Vagina (tissue), 2 donors: ENCODE measurements at places on chromosomes 5 and 9. TPM values are rescaled to one million over a fixed set of nuclear protein-coding genes. Genes with fewer than 3 reads are reported as not detected.

- H3K4me1 ChIP-seq = no peaks in the 10 kb centered on the region
- H3K27me3 ChIP-seq = no peaks in the 10 kb centered on the region
- no peak overlapping the region for H3K27ac ChIP-seq
- no peaks in the 10 kb centered on the region for H3K36me3 ChIP-seq
Observed at GRCh38 chr5:142944140-142944539, 174.0 kb downstream of the ARHGAP26 start.

DNA sequence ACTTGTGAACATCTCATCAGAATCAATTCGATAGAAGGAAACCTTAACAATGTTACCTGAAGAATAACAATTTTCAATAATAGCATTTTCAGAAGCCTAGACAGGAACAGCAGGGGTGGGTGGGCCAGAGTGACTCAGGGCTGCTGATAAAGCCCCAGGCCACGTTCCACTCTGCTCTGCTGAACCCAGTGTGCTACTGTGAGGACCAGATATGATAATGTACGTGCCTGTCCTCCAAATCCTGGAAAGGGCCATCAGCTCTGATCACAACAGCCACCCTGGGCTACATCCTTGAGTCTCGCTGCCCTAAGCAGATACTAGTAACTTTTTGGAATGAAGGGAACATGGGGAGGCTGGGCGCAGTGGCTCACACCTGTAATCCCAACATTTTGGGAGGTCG, 91.3 kb downstream of the PRRT1B start:
- peaks cover 9% of the 10 kb centered on the region for H3K36me3 ChIP-seq
- peak overlapping the region; percentile 90 for H3K27ac ChIP-seq
- H3K4me1 ChIP-seq = peaks cover 37% of the 10 kb centered on the region
- H3K27me3 ChIP-seq = no peaks in the 10 kb centered on the region
- no peak for DNase-seq

DNA sequence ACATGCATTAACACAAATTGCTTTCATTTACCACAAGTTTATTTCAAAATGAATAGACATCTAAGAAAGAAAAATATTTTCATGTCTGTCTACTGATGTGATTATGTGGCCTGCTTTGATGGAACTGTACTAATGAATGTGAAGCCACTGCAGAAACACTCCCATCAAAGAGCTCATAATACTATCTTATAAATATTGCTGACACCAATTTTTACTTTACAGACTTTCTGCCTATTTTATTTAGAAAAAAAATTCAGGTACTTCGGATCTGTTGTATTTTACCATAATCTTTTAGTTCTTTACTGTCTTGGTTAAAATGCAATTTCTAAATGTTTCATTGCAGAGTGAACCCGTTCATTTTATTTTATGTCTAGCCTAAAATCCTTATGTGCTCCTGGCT, 281.9 kb downstream of the ICE1 start:
- H3K4me3 ChIP-seq = no peak overlapping the region
- H3K27ac ChIP-seq = no peak overlapping the region
- H3K36me3 ChIP-seq = no peaks in the 10 kb centered on the region
- no peaks in the 10 kb centered on the region for H3K27me3 ChIP-seq
- no peaks in the 10 kb centered on the region for H3K4me1 ChIP-seq
- no peak for DNase-seq

GRCh38 chr9:108163321-108164005, 673.9 kb upstream of the KLF4 start:
- no peak overlapping the region for H3K4me3 ChIP-seq
- no peaks in the 10 kb centered on the region for H3K36me3 ChIP-seq
- H3K27ac ChIP-seq = no peak overlapping the region
- H3K27me3 ChIP-seq = no peaks in the 10 kb centered on the region
- DNase-seq = no peak

GRCh38 chr9:2053883-2054845, 39.0 kb downstream of the SMARCA2 start:
- no peak overlapping the region for H3K4me3 ChIP-seq
- DNase-seq = no peak
- peak overlapping the region; percentile 37 for H3K27ac ChIP-seq
- peaks cover 32% of the 10 kb centered on the region for H3K36me3 ChIP-seq
- no peaks in the 10 kb centered on the region for H3K4me1 ChIP-seq
- no peaks in the 10 kb centered on the region for H3K27me3 ChIP-seq

- H3K4me3 ChIP-seq = no peak overlapping the region
- no peak overlapping the region for H3K27ac ChIP-seq
- H3K27me3 ChIP-seq = no peaks in the 10 kb centered on the region
- H3K4me1 ChIP-seq = no peaks in the 10 kb centered on the region
Observed at GRCh38 chr9:27248702-27249101, 48.2 kb downstream of the EQTN start.

DNA sequence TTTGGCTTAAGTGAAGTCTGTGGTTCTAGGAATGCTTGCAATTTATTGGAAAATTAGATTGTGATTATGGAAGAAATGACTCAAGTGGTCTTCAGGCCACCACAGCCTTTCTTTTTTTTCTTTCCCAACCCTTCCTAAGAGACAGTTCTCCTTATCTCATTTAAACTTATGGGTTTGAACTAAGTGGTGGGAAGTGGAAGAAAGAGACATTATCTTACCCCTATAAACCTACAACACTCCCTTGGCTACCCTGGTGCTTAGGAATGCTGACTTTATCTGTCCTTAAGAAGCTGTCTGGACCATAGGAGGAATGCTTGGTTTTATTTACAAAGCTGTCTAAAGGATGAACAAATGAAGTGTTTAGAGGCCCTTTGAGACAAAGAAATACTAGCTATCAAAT, 5.1 kb upstream of the ERAP1 start:
- H3K27ac ChIP-seq = no peak overlapping the region
- H3K4me3 ChIP-seq = no peak overlapping the region
- peaks cover 6% of the 10 kb centered on the region for H3K4me1 ChIP-seq
- no peaks in the 10 kb centered on the region for H3K36me3 ChIP-seq

DNA sequence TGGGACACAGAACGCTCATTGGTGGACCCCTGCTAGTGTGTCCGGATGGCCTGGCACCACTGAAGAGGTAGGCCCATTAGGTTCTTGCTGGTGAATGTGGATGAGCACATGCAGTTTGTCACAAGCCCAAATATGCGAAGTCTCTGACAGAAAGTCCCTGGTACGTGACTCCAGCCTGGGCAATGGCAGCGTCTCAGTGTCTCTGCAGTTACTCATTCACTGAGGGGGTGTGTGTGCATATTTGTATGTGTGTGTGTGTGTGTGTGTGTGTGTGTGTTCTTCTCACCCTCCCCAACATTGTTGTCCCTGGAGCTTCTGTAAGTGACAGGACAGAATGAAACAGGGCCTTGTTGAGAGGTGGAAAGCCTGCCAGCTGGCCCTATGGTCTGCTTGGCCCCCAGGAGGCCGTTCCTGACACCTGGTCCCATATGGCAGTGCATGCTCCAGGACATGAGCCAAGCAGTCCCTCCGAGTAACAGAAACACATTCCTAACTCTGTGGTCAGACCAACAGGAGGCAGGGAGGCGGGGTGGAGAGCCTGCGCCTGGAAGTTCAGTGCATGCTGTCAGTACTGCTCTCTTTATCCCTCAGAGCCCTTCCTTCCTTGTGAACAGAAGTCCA, 169.9 kb downstream of the SLC28A3 start:
- H3K27me3 ChIP-seq = no peaks in the 10 kb centered on the region
- H3K27ac ChIP-seq = no peak overlapping the region
- no peaks in the 10 kb centered on the region for H3K36me3 ChIP-seq
- DNase-seq = no peak
- H3K4me3 ChIP-seq = no peak overlapping the region

DNA sequence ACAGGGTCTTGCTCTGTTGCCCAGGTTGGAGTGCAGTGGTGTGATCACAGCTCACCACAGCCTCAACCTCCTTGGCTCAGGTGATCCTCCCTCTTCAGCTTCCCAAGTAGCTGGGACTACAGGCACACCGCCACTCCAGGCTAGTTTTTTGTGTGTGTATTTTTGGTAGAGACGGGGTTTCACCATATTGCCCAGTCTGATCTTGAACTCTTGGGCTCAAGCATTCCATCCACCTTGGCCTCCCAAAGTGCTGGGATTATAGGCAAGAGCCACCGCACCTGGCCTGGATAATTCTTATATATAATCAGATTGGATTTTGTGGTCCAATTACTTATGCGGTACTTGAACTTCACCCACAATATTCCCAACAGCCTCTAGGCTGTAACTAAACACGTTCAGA, 19.8 kb downstream of the CCDC69 start:
- no peaks in the 10 kb centered on the region for H3K27me3 ChIP-seq
- no peaks in the 10 kb centered on the region for H3K36me3 ChIP-seq
- H3K4me3 ChIP-seq = no peak overlapping the region
- H3K27ac ChIP-seq = no peak overlapping the region

DNA sequence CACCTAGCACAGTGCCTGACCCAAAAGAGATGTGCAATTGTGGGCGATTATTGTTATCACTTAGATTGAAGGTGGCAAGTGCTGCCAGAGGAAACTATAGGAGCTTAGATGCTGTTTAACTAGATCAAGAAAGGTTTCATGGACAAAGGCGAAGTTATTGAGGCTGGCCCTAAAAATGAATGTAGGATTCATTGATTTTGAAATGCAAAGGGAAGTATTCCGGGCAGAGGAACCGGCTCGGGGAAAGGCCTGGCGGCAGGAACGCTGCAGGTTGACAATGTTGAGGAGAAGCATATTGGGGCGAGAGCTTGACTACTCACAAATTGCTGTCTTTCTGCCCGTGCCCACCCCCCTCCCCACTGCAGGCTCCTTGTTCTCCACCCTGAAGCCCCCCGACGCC, 37.4 kb upstream of the TTC1 start:
- peaks cover 7% of the 10 kb centered on the region for H3K4me1 ChIP-seq
- H3K27ac ChIP-seq = no peak overlapping the region
- H3K27me3 ChIP-seq = peaks cover 12% of the 10 kb centered on the region

Gene PSAT1
- 6.9 TPM for total RNA-seq

Gene GRXCR2
- total RNA-seq = not detected

Gene DMRTA1
- total RNA-seq = 0.25 TPM

Gene GABRA1
- total RNA-seq = not detected

Gene SLC45A2
- not detected for total RNA-seq
